ENCODE measurements at places on chromosomes 11 and 22.

- no peak for DNase-seq
Observed at GRCh38 chr11:33532720-33533385, 167.8 kb downstream of the C11orf91 start.

DNA sequence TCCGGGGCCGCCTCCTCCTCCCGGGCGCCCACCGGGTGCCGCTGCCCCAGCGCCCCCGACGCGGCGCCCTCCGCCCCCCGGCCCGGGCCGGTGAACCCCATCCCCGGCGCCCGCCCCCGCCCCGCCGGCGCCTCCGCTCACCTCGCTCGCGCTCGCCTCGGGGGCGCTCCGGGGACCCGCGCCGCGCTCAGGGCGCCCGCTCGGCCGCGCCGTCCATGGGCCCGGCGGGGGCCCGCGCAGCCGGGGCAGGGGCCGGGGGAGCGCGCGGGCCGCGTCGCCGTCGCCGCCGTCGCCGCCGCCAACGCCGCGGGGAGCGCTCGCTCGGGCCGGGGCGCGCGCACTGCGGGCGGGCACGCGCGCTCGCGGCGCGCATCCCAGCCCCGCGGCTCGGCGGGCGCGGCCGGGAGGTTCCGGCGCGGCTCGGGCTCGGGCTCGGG lies 293 bp downstream of the DUSP8 start:
- DNase-seq = no peak

DNA sequence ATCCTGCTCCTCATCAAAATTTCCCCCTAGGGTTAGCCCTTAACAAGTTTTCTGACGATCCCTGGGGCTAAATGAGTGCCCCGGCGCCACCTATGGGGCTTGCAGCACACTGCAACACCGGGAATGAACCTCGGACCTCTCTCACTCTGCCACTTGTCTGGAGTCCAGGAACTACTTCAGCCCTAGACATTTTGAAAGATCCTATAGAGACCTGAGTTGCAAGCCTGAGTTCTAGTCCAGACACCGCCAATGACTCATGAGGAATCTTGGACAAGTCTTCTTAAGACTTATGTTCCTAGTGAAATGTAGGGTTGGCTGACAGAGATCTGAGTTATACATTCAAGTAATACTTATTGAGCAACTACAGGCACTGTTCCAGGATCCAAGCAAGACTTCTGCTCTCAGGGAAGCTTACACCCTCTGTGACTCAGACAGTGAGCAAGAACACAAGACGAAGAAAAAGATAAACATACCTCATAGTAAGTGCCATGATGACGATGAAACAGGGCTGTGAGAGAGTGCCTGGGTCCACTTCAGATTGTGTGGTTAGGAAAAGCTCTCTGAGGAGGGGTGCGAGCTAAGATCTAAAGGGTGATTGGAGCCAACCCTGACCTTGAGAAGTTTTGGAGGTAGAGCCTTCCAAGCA lies 10.2 kb upstream of the STK33 start:
- peak; percentile 12 for DNase-seq

- no peak for DNase-seq
Observed at GRCh38 chr11:73317803-73318202, 9.7 kb downstream of the ARHGEF17 start.

- DNase-seq = peak; percentile 56
Observed at GRCh38 chr11:114280696-114281095, 15.5 kb upstream of the NNMT start.

DNA sequence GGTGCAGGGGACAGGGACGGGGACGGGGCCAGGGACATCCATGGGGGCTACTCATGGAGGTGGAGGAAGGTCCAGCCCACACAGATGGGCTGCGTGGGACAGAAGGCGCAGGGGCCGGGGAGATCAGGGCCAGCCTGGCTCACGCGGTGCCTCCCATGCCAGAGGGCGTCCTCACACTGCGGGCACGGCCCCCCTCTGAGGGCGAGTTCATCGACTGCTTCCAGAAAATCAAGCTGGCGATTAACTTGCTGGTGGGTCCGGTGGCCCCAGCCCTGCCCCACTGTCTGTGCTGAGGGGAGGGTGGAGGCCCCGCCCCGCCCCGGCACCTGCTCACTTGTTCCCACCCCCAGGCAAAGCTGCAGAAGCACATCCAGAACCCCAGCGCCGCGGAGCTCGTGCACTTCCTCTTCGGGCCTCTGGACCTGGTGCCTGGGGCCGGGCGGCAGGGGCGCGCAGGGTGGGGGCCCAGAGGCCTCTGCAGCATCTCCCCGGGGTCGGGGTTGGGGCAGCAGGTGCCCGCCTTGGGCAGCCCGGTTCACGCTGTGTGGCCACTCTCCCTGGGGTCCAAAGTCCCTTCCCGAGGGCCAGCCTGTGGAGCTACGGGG lies 15.8 kb downstream of the EPS8L2 start:
- DNase-seq = peak; percentile 60

GRCh38 chr11:2564008-2564530 lies 119.3 kb downstream of the KCNQ1 start:
- no peak for DNase-seq

DNA sequence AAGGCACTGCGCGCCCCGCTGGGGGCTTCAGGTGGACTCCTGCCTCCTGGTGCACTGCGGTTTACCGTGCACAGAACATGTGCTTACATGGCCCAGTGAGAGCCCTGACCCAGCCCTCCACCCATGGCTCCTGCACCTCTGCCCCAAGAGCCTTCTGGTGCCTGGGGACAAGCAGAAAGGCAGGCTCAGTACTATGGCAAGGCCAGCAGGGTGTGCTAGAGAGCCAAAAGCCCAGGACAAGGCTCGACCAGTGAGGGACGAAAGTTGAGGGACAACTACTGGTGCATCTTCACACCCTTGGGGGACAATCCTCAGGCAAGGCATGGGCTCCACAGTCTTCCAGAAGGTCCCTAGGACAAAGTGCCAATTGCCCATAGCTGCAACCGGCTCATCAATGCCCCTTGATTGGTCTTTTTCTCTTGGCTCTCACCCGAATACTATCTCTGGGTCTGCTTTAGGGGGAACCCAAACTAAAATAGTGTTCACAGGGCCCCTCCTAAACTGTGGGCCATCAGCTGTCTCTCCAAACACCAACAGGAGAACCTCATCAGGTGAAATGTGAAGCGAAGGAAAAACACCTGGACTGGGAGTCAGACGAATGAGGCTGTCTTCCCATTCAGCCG lies 13.5 kb downstream of the PGA5 start:
- peak; percentile 10 for DNase-seq

DNA sequence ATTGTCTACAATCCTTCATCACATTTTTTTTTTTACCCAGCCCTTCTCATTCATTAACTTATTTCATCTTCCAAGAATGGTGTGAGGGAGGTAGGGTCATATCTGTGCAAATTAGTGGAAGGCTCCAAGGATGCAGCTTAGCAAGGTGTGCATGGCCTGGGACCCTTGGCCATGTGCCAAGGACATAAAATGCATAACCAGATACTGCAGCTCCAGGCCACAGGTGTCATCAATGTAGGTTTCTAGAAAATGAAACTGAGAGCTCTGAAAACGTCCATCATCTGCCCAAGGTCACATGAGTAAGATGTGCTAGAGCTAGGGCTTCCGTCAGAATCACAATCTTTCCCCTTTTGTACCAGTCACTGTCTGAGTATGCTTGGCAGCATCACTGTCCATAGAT lies 29.8 kb downstream of the ANKK1 start:
- DNase-seq = no peak

GRCh38 chr11:122714484-122714883 lies 59.0 kb downstream of the UBASH3B start:
- DNase-seq = no peak

GRCh38 chr11:47152953-47153950 lies 23.4 kb downstream of the ARFGAP2 start:
- peak; percentile 66 for DNase-seq

- DNase-seq = no peak
Observed at GRCh38 chr11:20138707-20139106, 21.6 kb downstream of the DBX1 start.

- peak; percentile 58 for DNase-seq
Observed at GRCh38 chr11:61695917-61696316, 15.7 kb downstream of the DAGLA start.

- no peak for DNase-seq
Observed at GRCh38 chr22:26756675-26757293, 99.4 kb downstream of the MIAT start.

- DNase-seq = no peak
Observed at GRCh38 chr11:94020777-94021481, at the start of gene HEPHL1. Gene HEPHL1, plus strand, starts transcription at chr11:94021354. Its CDS starts 15 bp downstream, at chr11:94021369.

- DNase-seq = peak; percentile 48
Observed at GRCh38 chr11:927871-928270, 2.2 kb downstream of the AP2A2 start.

DNA sequence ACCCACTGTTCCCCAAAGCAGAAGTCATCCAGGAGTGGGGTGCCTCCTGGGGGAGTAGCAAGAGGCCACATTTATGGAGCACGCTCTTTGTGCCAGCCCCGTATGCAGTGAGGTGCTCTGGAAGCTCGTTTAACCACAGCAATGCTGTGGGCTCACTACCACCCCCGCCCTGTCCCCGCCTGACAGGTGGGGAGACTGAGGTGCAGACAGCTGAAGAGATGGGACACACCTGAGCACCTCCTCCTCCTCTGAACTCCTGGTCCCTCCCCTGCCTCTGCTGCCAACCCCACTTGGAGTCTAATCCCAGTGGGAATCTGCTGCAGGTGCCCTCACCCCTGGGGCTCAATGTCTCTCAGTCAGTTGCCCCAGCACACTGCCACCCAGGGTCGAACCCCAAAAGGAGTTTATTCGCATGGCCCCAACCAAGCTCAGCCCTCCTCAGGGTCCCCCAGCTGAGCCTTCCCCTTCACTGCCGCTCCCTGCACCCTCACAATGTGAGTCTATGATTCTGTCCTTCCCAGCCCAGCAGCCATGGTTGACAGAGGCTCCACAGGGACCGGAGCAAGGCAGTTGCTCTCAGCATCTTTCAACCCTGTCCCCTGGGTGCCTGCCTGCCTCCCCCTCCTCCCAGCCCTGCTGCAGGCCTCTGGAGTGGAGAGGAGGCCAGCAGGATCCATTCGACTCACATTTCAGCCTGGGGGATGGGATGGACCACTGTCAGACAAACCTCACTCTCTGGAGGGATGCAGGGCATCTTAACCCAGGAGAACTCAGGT lies 13.3 kb upstream of the BCR start:
- peak; percentile 48 for DNase-seq

DNA sequence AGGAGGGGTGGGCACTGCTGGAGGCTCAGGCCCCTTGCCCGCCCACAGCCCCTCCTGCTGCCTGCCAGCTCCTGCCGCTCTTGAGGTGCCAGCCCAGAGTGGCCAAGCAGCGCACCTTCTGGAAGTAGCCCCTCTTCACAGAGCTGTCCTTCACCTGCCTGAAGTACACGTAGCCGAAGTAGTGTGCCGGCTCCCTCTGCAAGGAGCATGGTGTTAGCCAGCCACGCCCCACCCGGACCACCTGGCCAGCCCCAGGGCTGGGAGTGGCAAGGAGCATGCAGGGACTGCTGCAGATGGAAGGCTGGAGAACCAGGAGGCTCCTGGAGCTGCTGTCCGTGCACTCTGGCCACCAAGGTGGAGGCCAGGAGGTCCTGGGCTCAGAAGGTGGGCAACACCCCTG lies 9.6 kb downstream of the DENND6B start:
- no peak for DNase-seq

DNA sequence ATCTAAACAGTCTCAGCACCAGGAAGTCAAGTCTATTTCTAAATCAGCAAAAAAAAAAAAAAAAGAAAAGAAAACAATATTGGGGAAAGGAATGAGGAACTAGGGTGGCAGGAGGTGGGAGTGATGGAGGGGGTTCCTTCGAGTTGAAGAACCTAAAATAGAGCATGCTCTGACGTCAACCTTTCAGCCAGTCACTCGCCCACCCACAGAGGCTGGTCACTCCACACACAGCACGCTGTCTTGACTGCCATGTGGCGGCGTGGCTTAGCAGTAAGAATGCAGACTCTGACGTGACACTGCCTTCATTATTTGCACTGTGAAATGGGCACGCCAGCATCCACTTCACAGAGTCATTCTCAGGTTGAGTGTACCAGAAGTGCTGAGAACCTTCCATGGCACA lies 48.3 kb downstream of the LARGE1 start:
- no peak for DNase-seq

- DNase-seq = no peak
Observed at GRCh38 chr11:96057502-96057901, 133.6 kb upstream of the MTMR2 start.

- no peak for DNase-seq
Observed at GRCh38 chr11:115767047-115767802, 263.0 kb upstream of the CADM1 start.

- peak; percentile 35 for DNase-seq
Observed at GRCh38 chr22:39527481-39527961, 5.0 kb downstream of the RPS19BP1 start.

DNA sequence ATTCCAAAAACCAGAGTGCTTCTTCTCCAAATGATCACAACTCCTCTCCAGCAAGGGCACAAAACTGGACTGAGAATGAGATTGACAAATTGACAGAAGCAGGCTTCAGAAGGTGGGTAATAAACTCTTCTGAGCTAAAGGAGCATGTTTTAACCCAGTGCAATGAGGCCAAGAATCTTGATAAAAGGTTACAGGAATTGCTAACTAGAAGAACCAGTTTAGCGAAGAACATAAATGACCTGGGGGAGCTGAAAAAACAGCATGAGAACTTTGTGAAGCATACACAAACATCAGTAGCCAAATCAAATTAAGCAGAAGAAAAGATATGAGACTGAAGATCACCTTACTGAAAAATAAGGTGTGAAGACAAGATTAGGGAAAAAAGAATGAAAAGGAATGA lies 15.5 kb downstream of the OR52M1 start:
- no peak for DNase-seq

GRCh38 chr11:126480015-126480409 lies 124.5 kb downstream of the ST3GAL4 start:
- DNase-seq = no peak

DNA sequence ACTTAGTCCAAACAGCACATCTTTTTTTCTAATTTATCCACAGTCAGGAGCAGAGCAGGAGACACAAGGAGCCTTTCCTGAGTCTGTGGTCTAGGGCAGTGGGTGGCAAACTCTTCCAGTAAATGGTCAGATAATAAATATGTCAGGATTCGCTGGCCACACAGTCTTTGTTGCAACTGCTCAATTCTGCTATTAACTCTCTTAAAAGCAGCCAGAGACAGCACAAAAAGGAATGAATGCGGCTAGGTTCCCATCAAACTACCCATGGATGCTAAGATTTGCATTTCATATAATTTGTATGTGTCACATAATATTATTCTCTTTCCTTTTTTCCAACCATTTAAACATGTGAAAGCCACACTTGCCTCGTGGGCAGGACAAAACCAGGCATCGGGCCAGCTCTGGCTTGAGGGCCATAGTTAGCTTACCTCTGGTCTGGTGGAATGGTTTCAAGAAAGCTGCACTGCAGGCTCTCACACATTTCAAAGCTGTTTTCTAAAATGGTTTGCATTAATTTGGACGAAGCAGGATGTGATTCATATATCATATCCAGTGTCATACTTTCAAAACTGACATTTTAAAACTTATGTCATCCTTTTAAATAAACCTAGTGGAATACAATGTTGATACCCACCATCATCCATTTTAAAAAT lies 64.7 kb upstream of the CD5 start:
- no peak for DNase-seq

GRCh38 chr11:88103337-88104206 lies 71.7 kb downstream of the RAB38 start:
- DNase-seq = peak; percentile 22

- DNase-seq = no peak
Observed at GRCh38 chr11:121522043-121522941, 69.5 kb upstream of the SORL1-AS1 start.

- no peak for DNase-seq
Observed at GRCh38 chr11:14904745-14905103, 12.7 kb upstream of the CYP2R1 start.

All from NCI-H1436 (cell line).